CD4-positive, alpha-beta T cell treated with Interleukin-10 for 1 hour (primary cell): ENCODE measurements at places on chromosomes 1 and 21.
A peak's percentile ranks its signal among the peaks of the same experiment; 100 is the strongest.

GRCh38 chr1:33346927-33347649, 26.2 kb upstream of the A3GALT2 start:
- no peak for DNase-seq

DNA sequence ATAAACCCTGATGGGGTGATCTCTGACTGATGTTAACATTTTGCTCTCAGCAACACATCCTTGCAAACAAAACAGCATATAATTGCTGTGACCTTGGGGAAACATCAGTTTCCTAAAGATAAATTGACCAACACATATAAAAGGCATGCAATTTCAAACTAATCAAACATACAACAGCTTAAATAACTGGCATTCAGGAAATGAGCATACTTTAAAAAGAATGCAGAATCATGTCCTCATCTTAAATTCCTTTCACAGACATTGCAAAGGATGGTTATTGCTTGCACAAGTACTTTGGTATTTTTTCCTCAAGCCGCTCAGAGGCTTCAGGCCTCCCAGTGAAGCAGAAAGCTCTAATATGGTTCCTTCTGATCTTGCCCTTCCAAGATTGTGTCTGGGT, 53.4 kb upstream of the RGS18 start:
- no peak for DNase-seq

DNA sequence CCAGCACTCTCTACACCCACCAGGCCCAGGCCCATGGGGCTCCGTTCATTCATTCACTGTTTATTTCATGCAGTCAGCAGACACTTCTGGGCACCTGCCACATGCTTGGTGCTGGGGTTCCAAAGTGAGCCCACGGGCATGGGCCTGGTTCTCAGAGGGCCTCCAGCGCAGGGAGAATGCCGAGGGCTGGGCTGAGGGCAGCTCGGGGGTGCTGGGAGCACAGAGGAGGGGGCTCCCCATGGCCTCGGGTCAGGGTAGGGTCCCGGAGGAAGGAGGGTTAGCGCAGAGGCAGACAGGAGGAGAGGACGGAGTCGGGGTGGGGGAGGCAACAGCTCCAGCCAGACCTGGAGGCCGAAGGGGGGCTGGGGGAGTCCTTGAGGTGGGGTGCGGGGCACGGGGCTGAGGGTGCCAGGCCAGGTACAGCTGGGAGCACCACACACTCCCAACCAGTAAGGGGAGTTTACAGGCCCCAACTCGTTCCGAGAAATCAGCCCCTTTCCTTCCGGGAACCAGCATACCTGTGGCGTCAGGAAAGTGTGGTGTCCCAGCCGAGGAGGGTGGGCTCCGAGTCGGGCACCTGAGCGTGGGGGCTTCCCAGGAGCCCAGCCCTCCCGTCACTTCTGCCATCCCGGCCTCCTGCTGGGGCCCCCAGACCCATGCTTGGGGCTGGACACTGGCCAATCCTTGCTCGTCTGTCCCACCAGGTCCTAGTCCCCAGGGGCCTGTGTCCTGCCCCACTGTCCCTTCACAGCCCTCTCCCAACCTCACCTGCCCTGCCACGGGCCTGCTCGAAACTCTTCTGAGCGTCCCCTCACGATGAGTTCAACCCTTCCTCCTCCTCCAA, 10.8 kb downstream of the ARHGEF16 start:
- DNase-seq = no peak

DNA sequence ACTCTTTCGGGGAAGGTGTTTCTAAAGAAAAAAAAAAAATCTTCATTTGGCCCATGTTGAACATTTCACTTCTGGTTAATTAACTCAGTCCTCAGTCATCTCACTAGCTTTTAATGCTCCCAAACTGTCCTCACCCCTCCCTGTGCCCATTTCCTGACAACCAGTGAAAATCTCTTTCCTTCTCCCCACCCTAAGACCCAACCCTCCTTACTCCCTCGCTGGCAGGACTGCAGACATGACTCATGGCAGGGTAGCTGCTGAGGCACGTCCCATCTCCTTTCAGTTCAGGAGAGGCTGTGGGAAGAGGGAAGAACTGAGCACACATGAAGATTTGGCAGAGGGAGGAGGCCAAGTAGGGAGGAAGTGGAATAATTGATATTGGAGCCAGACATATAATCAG, 12.6 kb downstream of the PKP1 start:
- no peak for DNase-seq

- no peak for DNase-seq
These were observed 52.0 kb upstream of the RGS2 start for GRCh38 chr1:192756847-192757246.

- DNase-seq = no peak
These were observed 272.9 kb downstream of the TGFB2 start for GRCh38 chr1:218617986-218618385.

DNA sequence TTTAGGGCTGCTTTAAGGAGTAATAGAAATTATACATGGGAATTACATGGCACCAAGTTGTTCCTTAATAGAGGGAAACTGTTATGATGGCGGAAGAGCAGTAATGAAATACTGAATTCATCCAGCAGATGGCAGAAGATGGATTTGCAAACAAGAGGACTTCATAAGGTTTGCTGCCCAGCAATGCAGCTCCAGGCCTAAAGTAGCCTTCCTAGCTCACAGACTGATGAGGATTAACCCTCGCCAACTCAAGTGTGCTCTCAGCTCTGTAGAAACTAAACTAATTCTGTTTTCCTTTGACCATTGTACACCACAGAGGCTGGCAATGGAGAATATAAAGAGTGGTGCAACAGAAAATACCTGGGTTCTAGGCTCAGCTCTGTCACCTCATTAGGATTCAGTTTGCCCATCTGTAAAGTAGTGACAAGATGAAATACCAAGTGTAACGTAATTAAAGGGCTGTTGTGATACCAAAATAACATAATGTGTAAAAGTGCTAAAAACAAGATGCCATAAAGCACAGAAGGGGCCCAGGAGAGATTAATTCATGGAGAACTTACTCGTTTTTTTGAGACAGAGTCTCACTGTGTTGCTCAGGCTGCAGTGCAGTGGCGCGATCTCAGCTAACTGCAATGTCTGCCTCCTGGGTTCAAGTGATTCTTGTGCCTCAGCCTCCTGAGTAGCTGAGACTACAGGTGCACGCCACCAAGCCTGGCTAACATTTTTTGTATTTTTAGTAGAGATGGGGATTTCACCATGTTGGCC, 102.4 kb upstream of the SERBP1 start:
- peak; percentile 41 for DNase-seq

DNA sequence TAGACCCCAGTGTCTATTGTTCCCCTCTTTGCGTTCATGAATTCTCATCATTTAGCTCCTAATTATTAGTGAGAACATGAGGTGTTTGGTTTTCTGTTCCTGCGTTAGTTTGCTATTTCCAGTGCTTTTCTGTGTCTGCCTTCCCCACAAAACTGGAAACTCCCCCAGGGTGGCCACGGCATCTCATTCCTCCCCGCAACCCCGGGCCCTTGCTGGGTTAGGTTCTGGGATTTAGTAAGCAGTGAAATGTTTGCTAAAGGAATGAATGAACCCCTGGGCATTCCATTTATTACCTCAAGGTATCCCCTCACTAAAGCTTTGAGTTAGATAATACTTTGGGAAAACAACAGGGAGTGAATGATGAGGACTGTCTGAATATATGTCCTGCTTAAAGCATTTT, 142.9 kb downstream of the GLUL start:
- no peak for DNase-seq
